ENCODE measurements at places on chromosomes 3 and 15. TPM values are rescaled to one million over a fixed set of nuclear protein-coding genes. Genes with fewer than 3 reads are reported as not detected.
A peak's percentile ranks its signal among the peaks of the same experiment; 100 is the strongest.

DNA sequence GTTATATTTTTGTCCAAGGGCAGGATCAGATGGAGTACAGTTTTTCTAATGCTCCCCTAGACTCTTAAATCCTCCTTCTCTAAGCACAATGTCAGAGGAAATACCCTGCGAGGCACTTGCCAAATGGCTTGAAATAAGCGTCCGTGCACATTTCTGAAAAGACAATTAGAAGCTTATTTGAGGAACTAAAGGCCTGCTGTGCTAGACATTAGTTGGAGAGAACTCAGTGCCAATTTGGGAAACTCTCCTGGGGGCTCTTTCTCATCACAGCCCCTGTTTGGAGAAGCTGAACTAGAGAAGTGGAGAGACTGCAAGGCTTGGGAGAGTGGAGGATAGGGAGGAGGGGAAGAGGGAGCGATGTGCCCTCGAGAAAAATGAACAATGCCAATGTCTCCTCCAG, 247.6 kb upstream of the C2CD4B start:
- peak; percentile 12 for DNase-seq

Gene ZNF660
- total RNA-seq, result 14.7 TPM

DNA sequence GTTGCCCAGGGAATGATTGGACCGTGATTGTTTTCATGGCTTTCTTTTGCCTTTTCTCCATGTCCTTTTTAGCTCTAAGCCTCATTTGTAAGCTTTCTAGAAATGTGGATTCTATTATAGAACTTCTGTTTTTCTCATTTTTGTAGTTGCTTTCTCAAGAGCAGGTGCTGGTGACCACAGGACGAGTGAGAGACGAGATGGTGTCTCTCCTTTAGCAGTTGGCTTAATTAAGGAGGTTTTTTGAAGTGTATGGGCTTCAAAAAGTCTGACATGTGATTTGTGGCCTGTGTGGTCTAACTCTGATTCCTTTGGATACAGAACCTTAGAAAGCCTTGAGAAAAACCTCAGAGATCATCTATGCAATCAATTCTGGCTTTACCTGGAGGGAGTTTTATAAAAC, 292.8 kb downstream of the LPP start:
- DNase-seq, result no peak

DNA sequence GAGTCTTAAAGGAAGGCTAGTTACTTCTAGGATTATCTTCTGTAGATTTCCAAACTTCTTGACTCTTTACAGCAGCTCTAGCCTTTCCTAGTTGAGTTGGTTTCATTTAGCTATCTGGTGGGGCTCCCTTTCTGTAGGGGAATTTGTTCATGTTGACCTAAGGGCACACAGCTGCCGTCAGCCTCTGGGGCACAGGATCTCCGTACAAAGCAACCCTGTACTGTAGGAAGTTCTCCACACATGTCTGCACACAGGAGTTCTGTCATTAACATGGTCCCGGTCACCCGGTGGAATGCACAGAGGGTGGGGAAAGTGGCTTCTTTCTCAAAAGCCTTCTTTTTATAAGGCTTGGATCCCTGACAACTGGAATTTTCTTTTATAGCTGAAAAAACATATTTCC, 88.7 kb upstream of the TNIK start:
- no peak for DNase-seq

DNA sequence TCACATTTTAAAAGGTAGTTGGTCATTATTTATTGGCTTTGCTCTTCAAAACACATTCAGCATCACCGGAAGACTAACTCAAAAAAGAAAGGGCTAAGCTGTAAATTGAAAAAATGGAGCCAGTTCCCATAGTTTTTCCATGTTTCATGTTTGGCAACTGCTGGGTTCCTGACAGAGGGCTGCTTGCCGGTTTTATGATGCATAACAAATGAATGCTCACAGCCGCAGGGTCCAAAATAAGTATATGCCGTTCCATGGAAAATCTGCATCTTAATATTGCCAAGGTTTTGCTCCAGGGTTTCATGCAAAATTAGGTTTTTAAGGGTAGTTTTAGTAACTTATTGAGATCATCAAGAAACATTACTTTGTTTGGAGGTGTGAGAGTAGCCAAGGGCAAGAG, 15.8 kb downstream of the SLC12A1 start:
- no peak for DNase-seq

DNA sequence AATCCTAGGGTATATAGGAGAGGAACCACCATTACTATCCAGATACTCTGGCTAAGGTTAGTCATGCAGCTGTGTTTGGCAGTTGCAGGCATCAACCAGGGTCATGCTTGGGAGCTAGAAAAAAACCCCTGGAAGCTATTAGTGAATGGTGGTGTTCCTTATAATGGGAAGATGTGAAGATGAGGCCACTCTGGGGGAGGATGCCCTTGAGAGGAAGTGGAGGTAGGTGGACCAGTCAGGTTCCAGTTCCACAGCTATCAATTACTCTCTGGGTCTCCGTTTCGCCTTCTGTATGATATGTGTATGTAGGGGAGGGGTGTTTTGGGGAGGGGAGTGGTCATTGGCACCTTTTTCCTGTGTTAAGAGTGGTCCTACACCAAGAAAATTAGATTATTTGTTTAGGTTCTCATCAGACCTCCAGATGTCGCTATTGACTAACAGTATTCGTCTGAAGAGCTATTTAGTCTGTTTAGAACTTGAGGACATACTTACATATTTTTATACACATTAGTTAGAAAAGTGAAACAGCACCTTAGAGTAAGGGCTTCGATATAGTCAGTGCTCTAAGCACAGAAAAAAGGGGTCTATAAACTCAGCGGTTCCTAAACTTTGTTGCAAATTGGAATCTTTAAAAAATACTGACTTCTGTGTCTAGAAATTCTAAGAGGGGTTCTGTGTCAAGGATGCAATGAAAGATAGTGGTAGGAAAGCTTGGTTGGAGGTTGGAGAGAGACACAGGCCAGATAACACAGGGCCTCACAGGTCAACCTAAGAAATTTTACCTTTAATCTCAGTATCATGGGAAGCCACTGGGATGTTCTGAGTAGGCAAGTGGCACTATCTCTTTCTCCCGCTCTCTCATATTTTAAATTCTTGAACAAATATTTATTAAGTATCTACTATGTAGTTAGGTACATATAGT, 9.1 kb upstream of the HPS3 start:
- peak; percentile 71 for DNase-seq

Gene CAND2
- 2.4 TPM for total RNA-seq

- DNase-seq, result no peak
These were observed 34.8 kb downstream of the SRGAP3 start for GRCh38 chr3:9214599-9214998.

- no peak for DNase-seq
These were observed 23.8 kb upstream of the SIAH2 start for GRCh38 chr3:150786791-150787190.

GRCh38 chr15:59443341-59444072, 5.5 kb downstream of the FAM81A start:
- peak; percentile 22 for DNase-seq

GRCh38 chr15:39409876-39410530, 170.9 kb upstream of the THBS1 start:
- DNase-seq, result no peak

DNA sequence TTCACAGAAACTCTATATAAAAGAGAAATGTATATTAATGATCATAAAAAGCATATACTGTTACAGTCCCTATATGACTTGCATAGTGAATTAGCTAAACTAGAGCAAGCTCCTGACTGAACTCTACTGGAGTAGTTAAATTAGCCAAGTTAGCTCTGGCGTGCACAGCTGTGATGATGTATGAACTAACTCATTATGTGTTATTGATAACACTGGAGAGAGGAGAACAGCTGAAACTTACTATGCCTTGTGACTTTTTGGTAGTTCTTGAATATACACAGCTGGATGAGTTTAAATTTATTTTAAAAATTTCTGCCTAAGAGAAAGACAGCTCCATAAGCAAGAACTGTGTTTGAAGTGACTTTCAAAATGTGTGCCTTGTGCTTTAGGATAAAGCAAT, 8.1 kb downstream of the TIPARP start:
- no peak for DNase-seq

DNA sequence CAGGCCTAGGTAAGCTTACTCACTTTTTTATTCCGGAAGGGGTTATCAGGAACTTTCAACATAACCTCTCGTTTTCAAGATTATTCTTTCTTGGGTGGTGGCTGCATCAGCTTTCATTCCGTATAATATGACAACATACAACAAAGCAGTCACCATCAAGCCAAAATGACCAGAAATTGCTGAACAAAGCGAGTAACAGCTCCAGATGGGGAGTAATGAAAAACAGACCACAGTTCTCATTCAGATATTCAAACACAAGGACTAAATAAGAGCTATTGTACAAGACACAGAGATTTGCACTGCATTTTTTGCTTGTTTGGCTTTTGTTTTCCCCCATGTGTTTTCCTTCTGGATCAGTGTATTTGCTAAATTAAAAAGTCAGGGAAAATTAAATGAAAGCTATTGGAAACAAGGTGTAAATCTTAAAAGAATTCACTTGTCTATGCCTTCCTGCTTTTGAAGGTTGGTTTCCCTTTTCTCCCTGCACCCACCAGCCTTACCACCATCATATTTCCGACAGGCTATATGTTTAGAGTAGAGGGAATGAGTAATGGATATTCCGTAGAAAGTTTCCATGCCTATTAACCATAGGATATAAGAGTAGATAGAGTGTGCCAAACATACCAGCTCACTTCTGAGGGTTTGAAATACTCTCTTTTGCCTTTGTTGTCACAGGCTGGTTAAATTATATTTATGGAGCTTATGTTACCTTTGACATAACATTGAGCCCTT, 213.6 kb downstream of the RBMS3 start:
- no peak for DNase-seq

DNA sequence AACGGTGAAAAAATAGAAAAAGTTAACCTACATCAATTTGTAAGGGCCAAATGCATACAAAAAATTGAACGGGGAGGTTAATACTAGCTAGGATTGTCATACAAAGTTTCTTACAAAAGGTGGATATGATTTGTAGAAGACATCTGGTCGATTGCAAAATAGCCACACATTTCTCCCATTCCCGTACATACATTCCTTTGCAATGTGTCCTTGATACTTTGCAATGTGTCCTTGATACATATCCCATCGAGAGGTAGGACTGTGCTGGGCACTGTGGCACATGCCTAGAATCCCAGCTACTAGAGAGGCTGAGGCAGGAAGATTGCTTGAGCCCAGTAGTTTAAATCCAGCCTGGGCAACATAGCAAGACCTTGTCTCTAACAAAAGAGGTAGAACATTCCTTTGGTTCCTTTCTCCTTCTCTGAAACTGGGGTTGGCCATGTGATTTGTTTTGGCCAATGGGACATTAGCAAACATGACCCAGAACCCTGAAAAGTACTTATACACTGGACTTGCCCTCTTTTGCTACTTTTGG, 9.5 kb downstream of the TTBK2 start:
- DNase-seq, result no peak

DNA sequence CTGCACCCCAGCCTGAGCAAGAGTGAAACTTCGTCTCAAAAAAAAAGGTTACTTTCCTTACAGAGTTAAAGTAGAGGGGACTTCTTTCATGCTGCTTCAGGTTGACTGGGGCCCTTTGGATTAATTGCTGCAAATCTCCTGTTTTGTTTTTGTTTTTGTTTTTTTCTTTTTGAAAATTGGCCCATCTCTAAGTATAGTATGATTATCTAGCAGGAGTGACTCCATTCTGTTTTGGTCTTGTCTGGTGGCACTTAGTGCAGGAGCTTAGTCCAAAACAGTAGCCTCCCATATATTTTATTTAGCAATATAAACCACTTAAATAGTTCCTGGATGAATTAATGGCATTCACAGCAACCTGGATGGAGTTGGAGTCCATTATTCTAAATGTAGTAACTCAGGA, 113.0 kb downstream of the RPL22L1 start:
- DNase-seq, result no peak

- DNase-seq, result peak; percentile 13
These were observed 62.5 kb downstream of the MYO5A start for GRCh38 chr15:52466134-52466701.

Gene SIDT1
- not detected for total RNA-seq

DNA sequence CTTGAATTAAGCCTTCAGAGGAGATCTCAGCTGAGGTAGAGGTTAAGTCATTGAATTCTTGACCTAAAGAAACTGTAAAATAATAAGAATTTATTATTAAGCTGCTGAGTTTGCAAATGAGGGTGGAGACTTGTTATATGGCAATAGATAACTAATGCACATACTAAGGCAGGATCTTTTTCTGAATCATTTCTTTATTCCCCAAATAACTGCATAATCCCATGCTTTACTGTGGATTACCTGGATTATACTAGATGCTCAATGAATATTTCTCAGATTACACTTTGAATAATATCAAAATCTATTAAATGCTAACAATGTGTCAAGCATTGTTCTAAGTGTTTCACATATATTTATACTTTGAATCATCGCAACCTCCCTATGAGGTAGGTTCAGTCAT, 532.5 kb downstream of the NAALADL2 start:
- no peak for DNase-seq

Gene GOLGA6L7
- not detected for total RNA-seq

DNA sequence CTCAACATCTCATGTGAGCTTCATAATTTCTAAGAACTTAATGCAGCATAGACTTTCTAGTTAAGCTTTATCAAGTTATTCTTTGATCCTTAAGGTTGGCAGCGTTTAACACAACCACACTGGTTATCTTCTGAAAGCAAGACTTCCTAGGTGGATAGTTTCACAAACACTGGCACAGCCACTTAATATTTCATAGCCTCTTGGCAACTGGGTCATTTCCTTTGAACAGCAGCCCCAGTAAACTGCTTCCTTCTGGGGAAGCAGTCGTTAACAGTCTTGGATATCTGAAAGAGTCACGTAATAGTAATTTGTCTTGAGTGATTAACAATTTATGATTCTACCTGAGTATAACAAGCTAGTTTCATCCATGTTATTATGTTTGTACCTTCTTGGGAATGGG, 45.9 kb upstream of the ABHD10 start:
- DNase-seq, result no peak

Gene TUSC7
- total RNA-seq, result not detected

Gene FRMD5
- 10.1 TPM for total RNA-seq

DNA sequence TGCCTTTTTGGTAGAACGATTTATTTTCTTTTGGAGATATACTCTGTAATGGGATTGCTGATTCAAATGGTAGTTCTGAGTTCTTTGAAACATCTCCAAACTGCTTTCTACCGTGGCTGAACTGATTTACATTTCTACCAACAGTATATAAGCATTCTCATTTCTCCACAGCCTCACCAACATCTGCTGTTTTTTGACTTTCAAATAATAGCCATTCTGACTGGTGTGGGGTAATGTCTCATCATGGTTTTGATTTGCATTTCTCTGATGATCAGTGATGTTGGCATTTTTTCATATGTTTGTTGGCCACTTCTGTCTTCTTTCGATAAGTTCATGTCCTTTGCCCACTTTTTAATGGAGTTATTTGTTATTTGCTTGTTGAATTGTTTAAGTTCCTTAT, 154.0 kb downstream of the ABHD5 start:
- DNase-seq, result no peak

Gene TMEM115
- total RNA-seq, result 28.0 TPM

GRCh38 chr3:161498259-161498921, 1.8 kb downstream of the OTOL1 start:
- no peak for DNase-seq

GRCh38 chr15:62749036-62749815, 293.3 kb upstream of the TPM1 start:
- no peak for DNase-seq

Gene ITIH4
- 2.4 TPM for total RNA-seq
